Stomach (tissue), 19 donors: ENCODE measurements at places on chromosomes 13 and 19. TPM values are rescaled to one million over a fixed set of nuclear protein-coding genes. Genes with fewer than 3 reads are reported as not detected.

- H3K4me3 ChIP-seq = no peak overlapping the region
- peaks cover 7% of the 10 kb centered on the region for H3K27me3 ChIP-seq
- no peak for DNase-seq
- H3K27ac ChIP-seq = no peak overlapping the region
- peaks cover 8% of the 10 kb centered on the region for H3K36me3 ChIP-seq
Measured at GRCh38 chr19:41911889-41912731, 16.1 kb downstream of the ERFL start.

DNA sequence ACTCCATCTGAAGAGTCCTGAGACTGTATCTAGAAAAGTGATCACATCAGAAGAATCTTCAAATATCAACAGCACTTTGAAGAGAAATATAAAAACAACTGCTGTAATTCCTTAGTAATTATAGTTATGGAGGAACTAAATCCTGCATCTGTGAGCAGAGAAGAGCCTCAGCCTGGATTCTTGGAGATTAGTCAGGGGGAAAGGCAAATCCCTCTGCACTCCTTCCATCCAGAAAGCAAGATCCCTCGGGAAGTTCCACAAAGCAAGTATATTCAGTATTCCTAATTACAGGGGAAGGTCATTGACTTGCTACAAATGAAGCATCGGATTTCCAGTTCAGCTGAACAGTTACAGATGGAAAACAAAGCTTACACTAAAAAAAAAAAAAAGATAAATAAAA, 256.6 kb upstream of the IPO5 start:
- no peak overlapping the region for H3K27ac ChIP-seq
- H3K4me3 ChIP-seq = no peak overlapping the region
- DNase-seq = no peak
- no peaks in the 10 kb centered on the region for H3K4me1 ChIP-seq

ZNF628 gene
- 6.1 TPM for total RNA-seq

SPACA6 gene
- total RNA-seq = 8.1 TPM

GRCh38 chr13:111900390-111901131, 166.4 kb upstream of the SOX1 start:
- DNase-seq = peak; percentile 74
- no peaks in the 10 kb centered on the region for H3K27me3 ChIP-seq
- H3K4me3 ChIP-seq = no peak overlapping the region

DNA sequence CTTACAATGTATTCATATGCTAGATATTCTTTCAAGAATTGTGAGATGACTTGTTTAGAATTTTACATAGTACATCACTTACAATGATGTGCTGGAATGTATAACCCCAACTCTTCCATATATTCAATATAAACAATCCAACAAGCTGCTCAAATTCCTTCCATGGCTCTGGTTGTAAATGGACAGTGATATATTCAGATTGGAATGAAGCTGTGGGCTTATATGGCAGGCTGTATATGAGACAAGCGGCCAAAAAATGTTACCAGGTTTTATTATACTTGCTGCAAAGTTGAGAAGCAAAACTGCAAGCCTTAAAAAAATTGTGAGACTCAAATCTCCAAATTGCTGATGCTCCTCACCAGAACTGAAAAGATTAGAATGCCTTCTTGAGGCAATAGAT, 83.6 kb upstream of the KLF12 start:
- no peaks in the 10 kb centered on the region for H3K4me1 ChIP-seq
- no peaks in the 10 kb centered on the region for H3K27me3 ChIP-seq
- no peak overlapping the region for H3K27ac ChIP-seq

GRCh38 chr19:58338825-58339558, 12.2 kb downstream of the ZSCAN22 start:
- no peak overlapping the region for H3K27ac ChIP-seq
- H3K27me3 ChIP-seq = no peaks in the 10 kb centered on the region
- H3K36me3 ChIP-seq = peaks cover 75% of the 10 kb centered on the region
- H3K4me3 ChIP-seq = no peak overlapping the region
- no peaks in the 10 kb centered on the region for H3K4me1 ChIP-seq

OVOL3 gene
- not detected for total RNA-seq

CYP2S1 gene
- total RNA-seq = 39.7 TPM

- H3K27ac ChIP-seq = no peak overlapping the region
- no peak overlapping the region for H3K4me3 ChIP-seq
- no peaks in the 10 kb centered on the region for H3K4me1 ChIP-seq
- H3K36me3 ChIP-seq = no peaks in the 10 kb centered on the region
Measured at GRCh38 chr13:103810026-103810425, 743.8 kb upstream of the SLC10A2 start.
